GM23248 (cell line): ENCODE measurements at places on chromosomes 1 and 21.

GRCh38 chr1:95994643-95995042 lies 726.9 kb upstream of the PTBP2 start:
- peak; percentile 4 for DNase-seq

DNA sequence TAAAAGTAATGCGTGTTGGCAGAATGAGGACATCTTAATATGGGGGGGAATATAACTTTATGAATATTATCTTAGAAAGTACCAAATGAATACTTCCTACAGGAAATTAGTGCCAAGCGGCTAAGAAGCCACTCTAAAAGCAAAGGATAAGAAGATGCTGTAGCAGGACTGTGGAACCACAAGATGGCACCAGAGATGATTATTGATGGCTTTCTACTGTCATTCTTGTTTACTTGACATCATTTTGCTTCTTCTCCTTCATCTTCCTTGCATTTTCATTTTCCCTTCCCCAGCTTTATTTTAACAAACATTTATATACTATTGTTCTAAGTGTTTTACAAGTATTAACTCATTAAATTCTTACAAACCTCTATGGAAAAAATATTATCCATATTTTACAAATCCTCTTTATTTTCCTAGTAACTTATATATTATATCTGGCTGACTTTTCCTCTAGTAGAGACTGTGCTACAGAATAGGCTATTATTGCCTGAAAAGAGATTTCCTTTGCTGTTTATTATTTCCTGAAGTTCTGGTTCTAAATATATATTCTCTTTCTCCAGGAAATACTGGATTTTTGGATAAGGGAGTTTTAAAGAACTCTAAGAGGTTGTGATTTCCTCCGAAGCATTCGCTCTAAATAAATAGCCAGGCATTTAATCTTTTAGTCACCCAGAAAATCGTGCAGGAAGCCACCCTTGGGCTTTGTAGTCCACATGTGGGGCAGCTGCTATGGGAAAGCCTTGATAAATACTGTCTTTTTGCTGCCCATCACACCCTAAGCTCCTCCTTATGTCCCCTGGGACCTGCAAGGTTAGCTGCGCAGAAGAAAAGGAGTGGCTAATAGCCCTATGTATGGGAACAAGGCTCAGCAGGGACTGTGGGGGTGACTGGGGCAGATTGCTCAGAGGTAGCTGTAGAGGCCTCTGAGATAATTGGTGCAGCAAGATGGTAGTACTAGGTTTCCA lies 69.8 kb downstream of the TPR start:
- peak; percentile 59 for DNase-seq

- no peak for DNase-seq
These were observed 144.5 kb downstream of the NAV1 start for GRCh38 chr1:201683397-201683796.

DNA sequence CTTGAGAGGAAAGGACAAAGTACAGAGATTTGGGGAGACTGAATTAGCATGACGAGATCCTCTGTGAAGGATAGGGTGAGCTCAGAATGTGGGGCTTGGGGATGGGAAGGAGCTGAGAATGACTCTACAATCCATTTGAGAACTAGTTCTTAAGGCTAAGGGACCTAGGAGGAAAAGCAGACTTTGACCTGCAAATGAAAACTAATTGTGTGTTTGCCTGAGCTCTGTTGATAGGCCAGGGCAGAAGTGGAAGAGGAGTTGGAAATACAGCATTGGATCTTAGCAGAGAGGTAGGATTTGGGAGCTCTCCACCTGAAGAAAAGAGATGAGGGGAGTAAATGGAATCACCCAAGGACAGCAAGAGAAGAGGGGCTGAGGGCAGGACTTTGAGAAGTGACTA lies 2.1 kb upstream of the RGS8 start:
- DNase-seq: no peak

DNA sequence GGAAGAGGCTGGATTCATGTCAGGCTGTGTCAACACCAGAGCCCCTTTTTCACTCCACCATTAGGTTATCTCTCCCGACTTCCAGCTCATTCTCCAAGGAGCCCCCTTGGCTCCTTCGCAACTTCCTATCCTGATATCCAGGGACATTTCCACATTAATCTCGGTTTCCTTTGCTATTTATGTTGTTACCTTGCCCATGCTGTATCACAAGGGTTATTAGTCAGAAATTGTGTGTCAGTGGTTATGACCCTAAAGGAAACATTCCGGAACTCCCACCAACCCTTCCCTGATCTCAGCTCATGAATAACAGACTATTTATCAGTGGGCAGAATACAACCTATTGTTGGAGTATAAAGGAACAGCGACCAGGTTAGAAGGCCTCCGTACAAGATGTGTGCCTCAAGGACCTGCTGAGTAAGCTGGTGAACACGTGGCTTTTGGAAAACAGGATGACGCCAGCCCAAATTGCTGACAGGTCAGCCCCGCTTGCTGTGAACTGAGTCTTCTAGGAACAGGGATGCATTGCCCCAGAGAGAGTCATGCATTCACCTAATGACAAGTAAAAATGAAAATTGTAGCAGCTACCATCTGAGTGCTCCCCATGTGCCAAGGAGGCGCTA lies 121.5 kb downstream of the PLPP3 start:
- no peak for DNase-seq

DNA sequence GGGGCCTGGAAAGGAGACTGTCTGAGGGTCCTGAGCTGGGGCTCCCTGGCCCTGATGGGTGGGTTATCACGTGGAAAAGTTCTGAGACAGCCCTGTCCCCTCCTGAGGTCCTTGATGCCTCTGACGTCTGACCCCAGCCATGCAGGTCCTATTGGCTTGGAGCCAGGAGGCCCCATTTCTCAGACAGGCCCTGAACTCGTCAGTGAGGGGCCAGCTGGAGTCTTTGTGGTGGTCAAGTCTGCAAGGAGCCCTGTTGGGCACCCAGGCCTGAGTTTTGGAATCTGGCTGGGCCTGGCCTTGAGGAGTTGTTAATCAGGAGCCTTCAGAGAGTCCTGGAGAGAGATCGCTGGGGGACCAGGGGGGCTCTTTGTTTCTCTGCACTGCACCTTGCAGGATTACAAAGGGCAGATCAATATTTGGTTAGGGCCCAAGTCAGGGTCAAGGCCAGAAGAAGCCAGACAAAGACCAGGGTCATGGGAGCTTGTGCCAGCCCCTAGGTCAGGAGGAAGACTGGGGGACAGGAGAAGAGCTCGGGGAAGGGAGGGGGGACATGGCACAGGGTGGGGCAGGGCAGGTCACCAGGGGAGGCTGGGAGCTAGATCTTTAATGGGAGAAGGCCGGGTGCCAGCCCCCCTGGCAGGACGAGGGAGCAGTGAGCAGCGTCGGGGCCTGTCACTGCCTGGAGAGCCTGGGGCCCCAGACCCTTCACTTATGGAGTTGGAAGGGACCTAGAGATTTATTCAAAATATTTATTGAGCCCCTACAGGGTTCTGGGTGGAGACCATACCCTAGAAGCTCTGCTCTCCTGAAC lies 83.2 kb downstream of the PTPRU start:
- DNase-seq: no peak

- peak; percentile 49 for DNase-seq
These were observed 22.1 kb upstream of the DISP1 start for GRCh38 chr1:222792744-222793143.

GRCh38 chr1:245461681-245462080 lies 306.9 kb downstream of the KIF26B start:
- DNase-seq: no peak

GRCh38 chr1:64594446-64594845 lies 124.5 kb downstream of the CACHD1 start:
- DNase-seq: no peak

GRCh38 chr1:152005360-152005912 lies 11.8 kb upstream of the S100A10 start:
- DNase-seq: no peak

GRCh38 chr21:34882719-34883131 lies 166.4 kb downstream of the RUNX1 start:
- no peak for DNase-seq

GRCh38 chr1:111540928-111541327 lies 37.5 kb upstream of the ADORA3 start:
- DNase-seq: no peak

DNA sequence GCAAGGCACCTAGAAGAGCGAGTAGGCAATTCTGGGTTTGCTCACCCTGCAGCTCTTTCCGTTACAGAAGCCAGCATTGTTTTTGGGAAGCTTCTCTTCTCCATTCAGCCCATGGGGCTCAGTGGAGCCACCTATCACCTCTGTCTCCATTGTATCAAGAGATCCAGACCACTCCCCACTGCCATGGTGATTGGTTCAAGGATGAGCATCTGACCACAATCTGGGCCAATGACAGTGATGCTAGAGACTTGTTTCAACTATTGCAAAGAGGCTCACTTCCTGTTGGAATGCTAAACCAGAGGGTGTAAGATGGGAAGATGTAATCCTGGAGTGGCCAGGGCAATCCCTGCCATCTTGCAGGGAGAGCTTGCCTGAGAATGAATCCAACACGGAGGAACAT lies 6.6 kb downstream of the SPATA21 start:
- DNase-seq: no peak

- DNase-seq: no peak
These were observed 120.9 kb downstream of the ASTN1 start for GRCh38 chr1:177043597-177043996.

- no peak for DNase-seq
These were observed 12.7 kb upstream of the SDHB start for GRCh38 chr1:17066361-17067068.

GRCh38 chr21:40278345-40278744 lies 411.1 kb downstream of the PCP4 start:
- no peak for DNase-seq

DNA sequence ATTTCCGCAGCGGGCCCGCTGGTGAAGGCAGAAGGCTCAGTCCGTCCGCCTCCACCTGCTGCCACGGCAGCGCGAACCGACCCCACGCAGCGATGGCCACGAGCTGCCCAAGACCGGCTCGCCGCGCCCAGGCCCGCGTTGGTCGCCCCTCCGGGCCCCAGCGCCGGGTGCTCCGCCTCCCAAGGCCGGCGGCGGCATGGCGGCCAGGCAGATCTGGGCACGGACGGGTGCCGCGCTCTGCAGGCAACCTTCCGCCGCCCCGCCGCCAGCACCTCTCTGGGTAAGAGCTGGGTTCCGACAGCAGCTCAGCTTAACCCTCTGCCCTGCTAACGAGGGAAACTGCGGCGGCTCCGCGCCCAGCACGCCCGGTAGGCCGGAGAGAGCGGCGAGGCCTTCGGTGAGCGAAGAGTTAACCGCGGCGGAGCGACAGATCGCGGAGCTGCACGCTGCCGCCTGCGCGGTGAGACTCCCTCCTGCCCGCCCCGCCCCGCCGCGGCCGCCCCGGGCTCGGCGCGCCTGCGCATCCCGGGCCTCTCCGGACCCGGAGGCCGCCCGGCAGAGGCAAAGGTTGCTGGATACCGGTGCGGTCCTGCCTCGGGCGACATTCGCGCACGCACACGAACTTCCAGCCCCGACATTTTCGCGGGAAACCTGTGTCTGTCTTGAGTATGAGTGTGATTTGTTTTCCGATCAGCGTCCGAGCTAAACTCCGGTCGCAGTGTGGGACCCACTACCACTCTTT lies at the start of gene C1orf53:
Gene C1orf53, plus strand, starts transcription at position 177 of the 742 bp plus-strand sequence. Its CDS starts 20 bp downstream, at position 197.
- peak; percentile 97 for DNase-seq

DNA sequence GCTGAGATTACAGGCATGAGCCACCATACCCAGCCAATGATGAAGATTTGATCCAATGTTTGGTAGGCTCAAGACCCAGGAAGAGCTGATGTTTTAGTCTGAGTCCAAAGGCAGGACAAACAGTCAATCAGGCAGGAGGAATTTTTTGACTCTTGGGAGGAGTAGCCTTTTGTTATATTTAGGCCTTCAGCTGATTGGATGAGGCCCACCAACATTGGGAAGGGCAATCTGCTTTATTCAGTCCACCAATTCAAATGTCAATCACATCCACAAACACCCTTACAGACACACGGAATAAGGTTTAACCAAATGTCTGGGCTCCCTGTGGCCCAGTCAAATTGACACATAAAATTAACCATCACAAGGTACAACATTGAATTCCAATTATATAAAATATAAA lies 61.9 kb upstream of the COX20 start:
- no peak for DNase-seq

GRCh38 chr1:173411835-173412742 lies 65.0 kb upstream of the PRDX6 start:
- DNase-seq: peak; percentile 93

- DNase-seq: no peak
These were observed 274.5 kb downstream of the TM2D1 start for GRCh38 chr1:61450454-61450853.

DNA sequence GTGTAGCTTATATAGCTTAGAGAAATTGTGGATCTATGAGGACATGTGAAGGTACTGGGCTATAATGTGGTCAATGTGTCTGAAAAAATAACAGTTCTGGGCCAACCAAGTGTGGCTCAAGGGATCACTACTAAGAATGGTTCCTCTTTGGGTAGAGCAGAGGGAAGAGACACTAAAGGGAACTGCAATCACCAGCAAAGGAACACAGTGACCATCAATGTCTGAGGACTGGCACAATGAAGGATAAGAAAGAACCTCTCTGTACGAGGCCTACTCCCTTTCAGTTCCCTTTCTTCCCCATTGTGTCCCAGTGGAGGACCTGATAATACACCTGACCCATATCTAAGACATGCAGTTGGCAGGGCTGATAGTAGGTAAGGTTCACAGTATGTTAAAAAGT lies 89.9 kb upstream of the JAK1 start:
- no peak for DNase-seq

GRCh38 chr1:22490309-22490708 lies 38.7 kb downstream of the ZBTB40 start:
- DNase-seq: no peak

DNA sequence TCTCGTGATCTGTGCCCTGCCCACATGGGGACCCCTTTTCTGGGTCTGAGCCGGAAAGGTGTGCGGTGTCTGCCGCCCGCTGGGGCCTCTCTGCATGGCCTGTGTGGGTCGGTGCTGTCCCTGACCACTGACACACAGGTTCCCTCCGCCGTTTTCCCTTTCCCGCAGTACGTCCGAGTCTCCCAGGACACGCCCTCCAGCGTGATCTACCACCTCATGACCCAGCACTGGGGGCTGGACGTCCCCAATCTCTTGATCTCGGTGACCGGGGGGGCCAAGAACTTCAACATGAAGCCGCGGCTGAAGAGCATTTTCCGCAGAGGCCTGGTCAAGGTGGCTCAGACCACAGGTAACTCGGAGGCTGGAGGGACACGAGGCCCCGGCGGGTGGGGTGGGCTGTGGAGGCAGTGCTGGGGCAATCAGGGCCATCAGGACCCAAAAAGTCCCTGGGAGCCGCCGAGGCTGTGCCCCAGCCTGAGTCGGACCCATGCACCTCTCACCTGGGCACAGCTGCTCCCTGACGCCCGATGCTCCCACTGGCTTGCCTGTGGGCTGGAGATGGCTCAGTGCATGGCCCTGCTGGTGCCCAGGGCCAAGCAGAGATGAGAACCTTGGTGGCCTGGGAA lies 13.3 kb downstream of the TRPM2 start:
- no peak for DNase-seq

- DNase-seq: no peak
These were observed 1.6 kb downstream of the SYT2 start for GRCh38 chr1:202708456-202709275.

DNA sequence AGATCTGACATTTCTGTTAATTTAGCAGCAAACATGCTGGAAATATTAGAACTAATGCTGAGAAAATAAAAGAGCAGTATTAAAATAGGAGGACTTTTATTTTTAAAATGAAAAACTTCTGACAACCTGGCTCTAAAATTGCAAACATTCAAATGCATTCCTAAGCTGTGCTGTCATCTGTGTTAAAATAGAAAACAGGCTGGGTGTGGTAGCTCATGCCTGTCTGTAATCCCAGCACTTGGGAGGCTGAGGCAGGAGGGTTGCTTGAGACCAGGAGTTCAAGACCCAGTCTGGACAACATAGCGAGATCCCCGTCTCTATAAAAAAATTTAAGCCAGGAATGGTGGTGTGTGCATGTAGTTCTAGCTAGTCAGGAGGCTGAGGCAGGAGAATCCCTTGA lies 44.6 kb downstream of the MIGA1 start:
- peak; percentile 68 for DNase-seq
